ENCODE measurements at places on chromosomes 13 and 19. TPM values are rescaled to one million over a fixed set of nuclear protein-coding genes. Genes with fewer than 3 reads are reported as not detected.

GRCh38 chr13:113768018-113768905, 9.2 kb downstream of the TMEM255B start:
- DNase-seq, result no peak

DNA sequence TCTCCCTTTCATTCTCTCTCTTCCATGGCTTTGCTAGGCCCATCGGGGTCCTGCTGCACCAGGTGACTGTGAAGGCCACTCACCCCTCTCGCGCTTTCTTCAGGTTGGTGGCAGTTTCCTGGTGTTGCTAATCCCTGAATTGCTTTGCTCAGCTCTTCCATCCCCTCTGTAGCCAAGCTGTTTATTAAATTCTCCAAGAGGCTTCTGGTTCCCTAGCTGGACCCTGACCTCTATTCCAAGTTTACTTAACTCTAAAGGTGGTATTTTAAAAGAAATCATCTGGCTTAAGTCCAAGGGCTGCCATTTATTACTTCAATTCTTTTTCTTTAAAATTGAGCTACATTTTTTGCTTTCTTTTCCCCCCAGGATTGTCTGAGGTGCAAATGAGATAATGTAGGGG, 32.7 kb upstream of the MICU2 start:
- DNase-seq, result no peak

- peak; percentile 91 for DNase-seq
These were observed at the start of the genes ZNF568 and ZNF829 for GRCh38 chr19:36915992-36916830. Gene ZNF568 (plus strand): TSS chr19:36916332. CDS start chr19:36922771, 6,439 bp downstream. Gene ZNF829 (minus strand): TSS chr19:36916291. CDS start chr19:36915167, 1,124 bp downstream.

- DNase-seq, result no peak
These were observed 37.8 kb downstream of the BRD4 start for GRCh38 chr19:15294561-15294990.

Gene TMEM205
- polyA plus RNA-seq, result 49.8 TPM

GRCh38 chr13:48985756-48986155, 10.0 kb downstream of the FNDC3A start:
- DNase-seq, result no peak

GRCh38 chr19:52990759-52991418, 22.8 kb upstream of the ERVV-1 start:
- no peak for DNase-seq

DNA sequence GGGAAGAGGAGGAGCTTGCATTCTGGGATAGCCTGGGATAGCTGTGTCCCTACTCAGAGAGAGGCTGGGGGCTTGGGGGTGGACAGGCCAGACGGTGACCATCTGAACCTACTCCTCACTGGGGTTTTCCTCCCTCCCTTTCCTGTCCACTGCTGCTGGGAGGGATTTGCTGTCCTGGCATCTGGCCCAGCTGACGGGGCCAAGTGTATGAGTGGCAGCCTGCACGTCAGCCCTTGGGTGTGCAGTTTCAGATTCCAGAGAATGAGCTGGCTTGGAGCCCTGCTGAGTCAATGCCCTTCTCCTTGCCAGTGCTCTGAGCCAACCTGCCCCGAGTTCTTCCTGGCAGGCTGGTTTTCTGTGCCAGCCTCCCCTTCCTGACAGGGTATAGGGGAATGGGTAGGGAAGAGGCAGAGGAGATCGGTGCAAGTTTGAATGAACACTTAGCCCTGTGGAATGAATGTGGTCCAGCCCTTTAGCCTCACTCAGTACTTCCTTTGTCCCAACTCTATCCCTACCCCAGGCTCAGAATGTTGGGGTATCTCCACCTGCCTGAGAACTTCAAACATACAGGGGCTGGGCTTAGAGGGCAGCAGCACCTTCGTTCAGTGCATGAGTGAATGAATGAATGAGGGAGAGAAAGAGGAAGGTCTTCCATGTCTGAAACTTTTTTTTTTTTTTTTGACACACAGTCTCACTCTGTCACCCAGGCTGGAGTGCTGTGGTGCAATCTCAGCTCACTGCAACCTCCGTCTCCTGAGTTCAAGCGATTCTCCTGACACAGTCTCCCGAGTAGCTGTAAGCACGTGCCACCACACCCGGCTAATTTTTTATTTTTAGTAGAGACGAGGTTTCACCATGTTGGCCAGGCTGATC, 1.8 kb upstream of the ANGPTL4 start:
- DNase-seq, result peak; percentile 85

DNA sequence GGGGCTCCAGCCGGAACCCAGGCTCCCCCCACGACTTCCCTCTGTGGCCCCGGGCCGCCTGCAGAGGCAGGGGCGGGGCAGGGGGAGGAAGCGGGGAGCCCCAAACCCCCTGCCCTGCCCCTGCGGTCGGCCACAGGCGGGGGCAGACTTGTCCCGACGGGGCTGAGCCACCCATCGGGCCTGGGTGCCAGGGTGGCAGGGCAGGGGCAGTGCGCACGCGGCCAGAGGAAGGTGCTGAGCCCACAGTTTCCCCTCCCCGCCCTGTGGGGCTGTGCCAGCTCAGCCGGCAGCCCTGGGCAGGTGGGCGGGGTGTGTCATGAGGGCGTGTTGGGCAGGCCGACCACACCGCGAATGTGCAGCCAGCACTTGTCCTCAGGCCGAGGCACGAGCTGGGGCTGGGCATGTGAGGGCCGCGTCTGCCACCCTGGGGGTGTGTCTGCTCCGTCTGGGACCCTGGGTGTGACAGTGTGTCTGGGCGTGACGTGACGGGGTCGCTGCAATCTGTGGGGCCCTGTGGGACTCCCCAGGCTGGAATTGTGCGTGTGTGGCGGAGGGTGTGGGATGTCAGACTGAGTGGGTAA, 17.7 kb downstream of the CCDC97 start:
- no peak for DNase-seq

- no peak for DNase-seq
These were observed 31.1 kb downstream of the NFIC start for GRCh38 chr19:3397266-3398022.

DNA sequence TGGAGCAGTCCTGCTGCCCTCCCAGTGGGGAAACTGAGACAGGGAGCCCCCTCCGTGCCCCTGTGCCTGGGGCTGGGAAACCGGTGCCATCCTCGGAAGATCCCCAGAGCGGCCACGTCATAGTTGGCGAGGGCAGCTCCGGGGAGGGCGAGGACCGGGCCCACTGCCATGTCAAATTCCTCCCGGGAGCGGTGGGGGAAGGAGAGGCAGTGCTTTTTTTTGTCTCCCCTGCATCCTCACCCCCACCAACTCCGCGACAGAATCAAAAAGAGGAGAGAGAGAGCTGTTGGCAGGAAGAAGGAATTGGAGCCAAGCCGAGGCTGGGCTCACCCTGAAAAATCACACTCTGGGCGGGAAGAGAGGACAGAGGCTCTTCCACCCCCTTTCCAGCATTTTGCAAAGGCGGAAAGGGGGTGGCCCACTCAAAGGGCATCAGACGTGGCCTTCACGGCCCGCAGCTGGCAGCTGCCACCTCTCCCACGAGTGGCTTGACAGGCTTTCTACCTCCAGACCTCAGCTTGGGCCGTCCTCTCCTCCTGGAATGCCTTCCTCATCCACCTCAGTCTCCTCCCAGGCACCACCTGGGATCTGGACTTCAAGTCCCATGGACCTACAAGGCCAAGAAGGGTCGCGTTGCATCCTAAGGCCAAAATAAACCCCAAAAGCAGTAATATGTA, 19.6 kb upstream of the NFIC start:
- DNase-seq, result no peak

DNA sequence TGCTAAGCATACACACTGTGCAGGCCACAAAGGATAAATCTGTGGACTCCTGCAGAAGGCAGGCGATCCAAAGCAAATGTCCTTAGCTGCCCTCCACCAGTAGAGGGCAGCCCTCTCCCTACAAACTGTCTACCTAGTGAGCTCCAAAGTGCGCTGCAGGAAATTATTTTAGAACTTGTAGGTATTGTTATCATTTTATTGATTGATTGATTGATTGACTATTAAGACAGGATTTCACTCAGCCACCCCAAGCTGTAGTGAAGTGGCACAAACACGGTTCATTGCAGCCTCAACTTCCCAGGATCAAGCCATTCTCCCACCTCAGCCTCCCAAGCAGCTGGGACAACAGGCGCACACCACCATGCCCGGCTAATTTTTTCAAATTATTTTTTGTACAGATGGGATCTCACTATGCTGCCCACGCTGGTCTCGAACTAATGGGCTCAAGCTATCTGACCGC, 37.3 kb downstream of the RNF6 start:
- DNase-seq, result peak; percentile 72

DNA sequence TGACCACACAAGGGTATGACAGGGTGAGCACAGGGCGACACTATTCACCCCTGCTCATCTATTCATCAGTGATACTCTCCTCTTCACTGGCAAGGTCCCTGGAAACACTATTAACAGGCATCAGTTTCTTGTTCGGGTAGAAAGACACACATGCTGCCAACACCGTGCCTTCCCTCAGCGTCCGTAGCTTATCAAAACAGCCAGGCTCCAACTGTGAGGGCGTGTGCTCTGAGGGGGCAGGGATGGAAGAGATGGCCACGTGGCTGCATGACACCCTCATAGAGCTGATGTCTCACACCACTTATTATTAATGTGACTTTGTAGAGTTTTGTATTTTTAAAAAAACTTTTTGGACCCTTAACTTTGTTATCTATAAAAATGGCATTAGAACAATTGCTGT, 160.3 kb downstream of the ITGBL1 start:
- no peak for DNase-seq

DNA sequence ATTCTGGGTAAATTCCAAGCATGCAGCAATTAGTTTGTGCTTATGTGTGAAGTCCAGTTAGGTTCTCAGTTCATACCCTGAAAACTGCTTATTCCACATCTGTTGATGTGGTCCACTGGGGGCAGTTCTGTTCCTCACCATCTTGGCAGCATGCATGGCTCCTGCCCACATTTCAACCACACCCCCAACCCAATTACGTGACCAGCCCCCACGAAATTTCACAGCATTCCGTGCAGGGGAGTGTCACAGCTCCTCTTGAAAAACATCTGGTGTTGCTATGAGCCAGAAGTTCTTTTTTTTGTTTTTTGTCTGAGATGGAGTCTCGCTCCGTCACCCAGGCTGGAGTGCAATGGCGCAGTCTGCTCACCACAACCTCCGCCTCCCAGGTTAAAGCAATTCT, 9.1 kb upstream of the ERVK3-1 start:
- DNase-seq, result no peak

DNA sequence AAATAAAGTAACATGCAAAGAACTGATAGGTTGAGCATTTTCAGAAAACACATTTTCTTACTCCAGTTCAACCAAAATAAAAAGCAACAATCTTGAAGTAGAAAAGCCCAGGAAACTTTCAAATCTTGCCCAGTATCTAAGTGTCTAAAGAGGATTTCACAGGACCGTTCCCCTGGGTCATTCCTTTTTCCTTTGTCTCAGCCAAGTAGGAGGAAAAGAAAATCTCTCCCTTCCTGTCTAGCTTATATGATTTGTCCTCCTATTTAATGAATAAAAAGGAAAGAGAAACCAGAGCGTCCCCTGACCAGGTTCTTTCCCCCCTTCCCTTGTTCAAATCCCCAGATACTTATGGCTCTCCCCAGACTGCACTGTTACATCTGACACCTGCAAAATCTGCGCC, 248.0 kb downstream of the KCTD12 start:
- peak; percentile 90 for DNase-seq

GRCh38 chr19:48401287-48401686, 7.8 kb downstream of the GRIN2D start:
- no peak for DNase-seq

Gene GARIN5A
- polyA plus RNA-seq, result 3.3 TPM

- no peak for DNase-seq
These were observed 10.2 kb upstream of the SLC7A9 start for GRCh38 chr19:32879741-32880140.

Gene CABP5
- not detected for polyA plus RNA-seq

- no peak for DNase-seq
These were observed 258.8 kb upstream of the IRS2 start for GRCh38 chr13:110045202-110045601.

GRCh38 chr19:35901854-35902661, at the start of gene HCST:
Gene HCST (plus strand): TSS chr19:35902529. CDS start chr19:35902594, 65 bp downstream.
- DNase-seq, result no peak

DNA sequence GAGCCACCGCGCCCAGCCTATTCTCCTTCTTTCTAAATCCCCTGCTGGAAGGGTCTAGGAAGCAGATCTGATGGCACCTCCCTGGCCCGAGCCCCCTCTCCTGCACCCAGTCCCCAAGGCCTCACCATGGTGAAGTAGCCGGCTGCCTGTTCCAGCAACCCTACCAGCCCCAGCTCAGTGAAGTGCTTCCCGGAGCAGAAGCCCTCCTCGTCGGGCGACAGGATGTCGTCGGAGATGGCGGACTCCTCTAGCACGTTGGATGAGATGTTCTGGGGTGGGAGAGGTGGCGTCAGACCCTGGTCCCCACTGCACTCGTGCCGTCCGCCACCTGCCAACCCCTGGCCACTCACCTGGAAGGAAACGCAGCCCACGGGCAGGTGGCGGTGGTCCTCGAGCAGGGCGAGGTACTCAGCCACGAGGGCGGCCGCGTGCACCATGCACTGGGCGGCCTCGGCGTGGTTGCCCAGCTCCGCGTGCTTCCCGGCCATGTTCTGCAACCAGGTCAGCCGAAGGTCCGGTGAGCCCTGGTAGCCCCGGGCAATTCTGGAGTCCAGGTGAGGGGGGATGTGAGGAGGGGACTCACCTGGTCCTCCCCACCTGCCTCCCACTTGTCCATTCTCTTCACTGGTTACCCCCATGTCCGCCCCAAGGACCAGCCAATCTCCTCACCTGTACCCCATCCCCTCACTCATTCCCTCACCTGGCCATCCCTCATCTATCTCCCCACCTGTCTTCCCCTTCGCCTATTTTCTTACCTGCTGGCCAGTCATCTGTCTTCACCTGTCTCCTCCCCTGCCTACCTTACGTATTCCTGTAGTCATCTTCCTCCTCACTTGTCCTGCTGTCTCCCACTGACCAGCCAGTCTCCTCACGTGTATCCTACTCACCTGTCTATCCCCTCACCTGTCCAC, 11.5 kb upstream of the KANK2 start:
- DNase-seq, result no peak

DNA sequence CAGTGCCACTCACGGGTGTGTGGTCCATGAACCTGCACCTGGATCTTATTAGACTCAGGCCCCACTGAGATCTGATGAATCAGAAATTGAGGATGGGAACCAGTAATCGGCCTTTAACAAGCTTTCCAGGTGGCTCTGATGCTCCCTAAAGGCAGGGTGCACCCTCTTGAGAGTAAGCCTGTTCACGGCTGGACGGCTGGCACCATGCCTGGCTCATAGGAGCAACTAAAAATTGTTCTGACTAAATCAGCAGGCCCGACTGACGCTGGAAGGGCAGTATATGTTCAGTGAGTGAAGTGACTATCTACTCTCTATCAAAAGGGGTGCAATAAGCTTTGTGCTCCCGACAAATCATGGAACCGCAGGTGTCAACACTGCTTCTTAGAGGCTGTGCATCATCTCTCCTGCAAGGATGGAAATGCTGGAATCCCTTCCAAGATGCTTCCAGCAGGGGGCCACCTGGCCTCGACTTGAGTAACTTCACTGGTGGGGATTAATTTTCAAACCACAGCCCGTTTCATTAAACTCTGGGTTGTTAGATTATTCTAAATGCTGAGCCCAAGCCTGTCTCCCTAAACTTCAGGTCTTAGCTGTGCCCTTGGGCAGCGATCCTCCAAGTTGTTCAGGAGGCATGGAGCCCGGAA, 28.4 kb downstream of the TMTC4 start:
- peak; percentile 12 for DNase-seq

GRCh38 chr13:51739027-51739764, 64.8 kb downstream of the DHRS12 start:
- no peak for DNase-seq

Data from muscle of arm (tissue), 14 donors.